ENCODE measurements at places on chromosomes 12 and 14.

- no peak for DNase-seq
These were observed 7.5 kb upstream of the AQP2 start for GRCh38 chr12:49942921-49943624.

DNA sequence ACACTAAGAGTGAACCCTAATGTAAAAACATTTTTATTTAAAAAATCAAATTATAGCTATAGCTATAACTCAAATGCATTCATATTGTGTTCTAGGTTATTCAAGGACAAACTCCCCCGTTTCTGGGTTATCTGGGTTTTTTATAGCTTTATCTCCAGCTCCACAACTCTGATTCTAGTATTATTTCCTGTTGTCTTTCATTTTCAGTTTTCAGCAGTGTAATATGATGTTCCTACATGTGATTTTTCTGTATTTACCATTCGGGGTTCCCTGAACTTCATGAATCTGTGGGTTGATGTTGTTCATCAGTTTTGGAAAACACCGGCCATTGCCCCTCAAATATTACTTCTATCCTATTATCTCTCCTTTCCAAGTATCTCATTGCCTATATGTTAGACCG lies 221.9 kb upstream of the FOXN3 start:
- no peak for DNase-seq

DNA sequence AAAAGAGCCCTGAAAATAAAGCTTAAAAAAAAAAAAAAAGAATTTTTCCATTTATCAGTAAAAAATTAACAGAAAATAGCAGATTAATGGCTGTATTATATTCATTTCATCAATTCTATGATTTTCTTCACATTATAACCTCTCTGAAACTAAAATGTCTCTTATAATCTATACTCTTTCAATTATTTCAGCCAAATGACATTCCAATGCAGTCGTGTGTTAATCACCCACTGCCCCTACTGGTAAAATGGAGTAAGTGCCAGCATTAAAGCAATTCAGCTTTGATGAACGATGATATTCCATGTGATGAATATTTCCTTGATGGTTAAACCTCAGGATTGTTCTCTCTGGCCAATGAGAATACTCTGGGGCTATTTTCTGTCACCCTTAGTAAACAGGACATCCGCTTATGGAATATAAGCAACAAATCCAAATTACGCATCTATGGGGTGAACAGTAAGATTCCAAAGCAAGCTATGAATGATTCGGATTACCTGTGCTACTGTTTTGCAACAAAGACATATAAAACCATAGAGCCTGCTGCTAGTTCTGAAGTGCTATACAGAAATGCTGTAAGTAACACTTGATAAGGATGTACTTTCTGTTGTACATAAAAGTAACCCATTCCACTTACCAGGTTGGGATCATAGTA lies 20.3 kb upstream of the SYCP3 start:
- DNase-seq: no peak

GRCh38 chr14:20687362-20688166 lies 1.0 kb upstream of the ANG start:
- DNase-seq: no peak

DNA sequence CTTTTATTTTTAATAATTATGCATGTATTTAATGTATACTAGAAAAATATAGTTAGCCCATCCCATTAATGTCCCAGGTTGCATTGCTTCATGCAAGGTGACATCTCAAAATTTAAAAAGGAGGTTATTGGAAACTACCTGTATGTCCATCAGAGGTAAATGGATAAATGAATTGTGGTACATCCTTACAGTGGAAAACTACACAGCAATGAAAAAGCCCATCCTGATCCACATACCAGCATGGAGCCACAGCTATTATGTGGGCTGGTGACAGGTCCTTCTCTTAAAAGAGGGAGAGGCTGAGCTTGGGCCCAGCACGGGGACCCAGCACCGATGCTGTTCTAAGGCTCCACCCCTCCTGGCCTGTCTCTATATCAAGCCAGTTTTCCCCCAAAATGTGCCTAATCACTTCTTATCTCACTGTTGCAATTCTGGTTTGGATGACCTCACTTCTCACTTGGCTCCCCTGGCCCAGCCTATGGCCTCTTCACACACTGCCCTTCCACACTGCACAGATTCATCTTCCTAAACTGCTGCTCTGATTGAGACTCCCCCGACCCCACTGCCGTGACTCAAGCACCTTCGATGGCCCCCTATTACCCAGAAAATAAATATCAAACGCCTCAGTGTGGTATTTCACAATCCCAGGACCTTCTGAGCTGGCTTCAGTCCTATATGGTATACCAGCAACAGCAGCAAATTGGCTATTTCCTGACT lies 97.1 kb upstream of the NCOR2 start:
- DNase-seq: no peak

DNA sequence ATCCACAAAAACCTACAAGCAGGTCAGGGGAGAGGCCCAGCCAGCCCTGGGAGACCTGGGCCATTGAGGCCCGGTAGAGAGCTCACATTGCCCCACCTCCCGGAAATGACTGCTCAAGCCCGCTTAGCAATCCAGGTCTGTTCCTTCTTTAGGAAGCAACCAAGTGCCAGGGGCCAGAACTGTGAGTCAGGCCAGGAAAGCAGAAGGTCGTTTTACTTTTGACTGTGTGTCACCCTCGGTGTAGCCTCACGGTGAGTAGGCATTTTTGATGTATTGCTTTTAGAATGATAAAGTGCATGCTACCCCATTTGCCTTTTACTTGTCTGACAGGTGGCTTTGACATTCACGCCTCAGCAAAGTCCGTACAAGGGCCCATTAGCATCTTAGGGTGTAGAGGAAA lies 25.4 kb upstream of the PWP1 start:
- no peak for DNase-seq

DNA sequence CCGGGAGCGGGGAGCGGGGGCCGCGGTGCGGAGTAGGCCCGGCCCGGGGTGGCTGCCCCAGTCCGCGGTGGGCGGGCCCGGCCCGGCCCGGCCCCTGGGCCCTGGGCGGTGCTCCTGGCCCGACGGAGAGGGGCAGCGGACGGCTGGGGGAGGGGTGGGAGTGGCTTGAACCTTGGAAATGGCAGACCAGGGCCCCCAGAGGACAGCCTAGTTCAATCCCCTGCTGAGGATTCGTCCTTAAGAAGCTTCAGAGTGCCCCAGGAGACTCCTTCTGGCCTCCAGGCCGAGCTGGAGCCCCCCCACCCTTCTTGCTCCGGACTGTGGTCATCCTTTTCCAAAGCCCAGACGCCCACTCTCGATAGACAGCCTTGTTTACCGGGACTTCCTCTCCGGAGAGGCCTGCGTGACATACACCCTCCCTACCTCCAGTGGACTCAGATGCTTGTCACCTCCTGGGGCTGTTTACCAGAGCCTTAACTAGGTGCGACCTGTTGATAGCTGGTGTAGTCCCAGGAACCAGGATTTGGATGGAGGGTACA lies 458 bp downstream of the KHNYN start:
- peak; percentile 44 for DNase-seq

GRCh38 chr12:27193854-27194544 lies 50.1 kb upstream of the STK38L start:
- DNase-seq: peak; percentile 56

DNA sequence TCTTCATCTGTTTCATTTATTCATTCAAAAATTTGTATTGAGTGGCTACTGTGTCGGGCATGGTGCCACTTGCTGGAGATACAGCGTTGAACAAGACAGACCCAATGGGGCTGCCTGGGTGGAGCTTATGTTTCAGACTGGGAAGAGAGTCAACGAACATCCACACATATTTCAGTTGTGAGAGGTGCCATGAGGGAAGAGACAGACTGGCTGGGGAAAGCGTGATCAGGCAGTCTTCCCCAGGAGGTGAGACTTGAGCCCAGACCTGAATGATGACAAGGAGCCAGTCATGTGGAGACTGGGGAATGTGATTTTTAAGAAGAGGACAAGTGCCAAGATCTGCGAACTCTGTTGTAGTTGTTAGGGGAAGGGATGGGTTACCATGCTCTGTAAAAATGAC lies 12.2 kb downstream of the BICD1 start:
- DNase-seq: no peak

- no peak for DNase-seq
These were observed 80.1 kb downstream of the C12orf42 start for GRCh38 chr12:103415681-103416080.

DNA sequence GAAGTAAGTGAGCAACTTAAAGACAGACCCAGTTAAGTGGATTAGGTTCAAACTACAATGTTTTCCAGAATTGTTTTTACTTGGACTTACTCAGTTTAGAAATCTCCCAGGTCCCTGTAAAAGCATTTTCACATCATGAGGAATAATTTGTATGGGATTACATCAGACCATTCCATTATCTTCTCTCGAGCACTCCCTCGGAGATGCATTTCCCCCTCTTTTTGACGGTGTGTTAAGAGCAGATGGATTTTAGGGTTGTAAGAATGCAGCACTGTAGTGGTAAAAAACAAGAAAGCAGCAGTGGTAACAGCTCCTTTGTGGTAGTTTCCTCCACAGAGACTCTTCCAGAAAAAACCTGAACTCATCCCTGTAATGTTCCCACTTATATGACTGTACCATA lies 488.4 kb downstream of the BCAT1 start:
- DNase-seq: no peak

GRCh38 chr12:130162267-130162666 lies at the start of gene FZD10:
Gene FZD10 (plus strand): TSS chr12:130162464. CDS start chr12:130162943, 479 bp downstream.
- DNase-seq: no peak

DNA sequence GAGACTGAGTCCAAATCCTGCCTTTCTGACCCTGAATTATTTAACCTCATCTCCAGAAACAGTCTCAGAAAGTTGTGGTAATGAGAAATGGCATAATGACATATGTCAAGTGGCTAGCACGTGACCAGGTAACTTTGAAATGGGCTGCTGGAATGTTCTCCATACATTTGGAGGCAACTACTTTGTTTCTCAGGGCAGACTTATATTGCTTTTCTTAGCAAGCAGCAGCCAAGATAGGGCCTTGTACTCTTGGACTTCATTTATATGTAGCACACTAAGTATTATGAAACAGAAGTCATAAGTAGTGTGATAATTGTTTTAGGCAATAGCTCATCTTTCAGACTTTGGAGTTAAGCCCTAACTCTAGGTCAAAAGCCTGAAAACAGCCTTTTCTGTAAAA lies 494.7 kb downstream of the NPAS3 start:
- no peak for DNase-seq

Data from amniotic stem cell (primary cell).